ENCODE measurements at places on chromosomes 4 and X.

GRCh38 chrX:136067966-136068365 is 79.4 kb upstream of the FHL1 start:
- DNase-seq: no peak

GRCh38 chr4:168877511-168878491 is 132.3 kb downstream of the CBR4 start:
- DNase-seq: no peak

DNA sequence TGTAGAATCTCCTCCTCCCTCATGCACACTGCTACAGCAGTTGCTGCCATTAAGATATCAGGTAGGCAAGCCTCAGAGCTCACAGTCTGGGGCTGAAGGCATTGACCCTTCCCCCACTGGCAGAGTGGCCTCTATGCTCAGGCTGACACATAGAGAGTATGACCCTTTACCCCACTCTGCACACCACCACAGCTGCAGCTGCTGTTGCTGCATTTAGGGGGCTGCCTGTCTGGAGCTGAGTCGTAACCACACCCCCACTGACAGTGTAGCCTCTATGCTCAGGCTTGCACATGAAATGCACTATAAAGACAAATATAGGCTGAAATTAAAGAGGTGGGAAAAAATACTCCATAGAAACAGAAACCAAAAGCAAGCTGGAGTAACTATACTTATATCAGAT is 289.3 kb upstream of the PABPC4L start:
- no peak for DNase-seq

GRCh38 chr4:2135083-2135482 is 76.0 kb downstream of the NAT8L start:
- DNase-seq: no peak

- DNase-seq: no peak
Observed at GRCh38 chrX:129493643-129494042, 29.6 kb downstream of the SMARCA1 start.

GRCh38 chr4:110071466-110071865 is 126.9 kb downstream of the ELOVL6 start:
- no peak for DNase-seq

DNA sequence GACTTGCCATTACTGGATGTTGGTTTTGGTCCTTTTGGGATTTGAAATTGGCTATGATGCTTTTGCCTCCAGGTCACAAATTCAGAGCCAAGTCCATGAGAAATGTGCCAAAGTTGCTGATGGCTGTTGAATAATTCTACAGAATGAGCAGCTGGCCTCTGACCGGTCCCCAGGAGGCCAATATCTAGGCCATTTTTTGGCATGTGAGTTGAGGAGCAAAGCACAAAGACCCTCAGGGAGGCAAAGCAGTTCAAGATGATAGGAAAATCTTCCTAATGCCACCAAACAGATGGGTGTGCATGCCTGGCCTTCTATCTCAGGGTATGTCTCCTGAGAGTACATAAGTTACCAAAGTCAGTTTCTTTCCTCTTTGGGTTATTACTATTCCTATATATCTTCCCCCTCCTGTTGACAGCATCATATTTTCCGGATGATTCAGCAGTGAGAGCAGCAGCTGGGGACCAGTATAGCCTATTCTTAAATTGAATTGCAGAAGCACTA is 44.4 kb downstream of the SEL1L3 start:
- no peak for DNase-seq

- DNase-seq: no peak
Observed at GRCh38 chrX:39226251-39226650, 425.0 kb downstream of the MID1IP1 start.

DNA sequence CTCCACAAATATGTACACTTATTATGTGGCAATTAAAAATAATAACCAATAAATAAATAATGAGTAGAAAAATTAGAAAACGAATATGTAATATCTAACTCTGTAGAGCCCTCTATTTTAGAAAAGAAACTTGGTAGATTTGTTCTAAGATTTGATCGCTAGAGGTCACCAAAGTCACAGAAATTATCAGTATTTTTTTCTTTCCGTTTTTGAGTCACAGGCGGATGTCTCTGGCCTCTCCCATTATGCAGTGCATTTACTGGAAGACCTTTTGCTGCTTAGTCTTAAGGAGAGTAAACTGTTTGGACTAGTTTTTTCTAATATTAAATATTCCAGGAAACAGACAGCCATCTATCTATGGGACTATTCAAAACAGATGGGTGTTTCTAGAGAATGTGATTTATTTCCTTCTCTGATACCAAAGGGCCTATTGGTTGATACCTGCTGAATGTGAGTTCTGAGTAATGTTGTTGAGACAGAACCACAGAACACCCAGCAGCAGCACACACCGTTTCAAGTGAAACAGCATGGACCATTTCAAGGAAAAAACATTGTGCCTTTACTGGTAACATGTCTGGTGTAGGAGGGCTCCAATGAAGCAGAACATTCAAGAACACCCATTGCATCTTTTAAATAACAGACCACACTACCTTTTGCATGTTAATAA is 34.0 kb upstream of the GYPA start:
- no peak for DNase-seq

DNA sequence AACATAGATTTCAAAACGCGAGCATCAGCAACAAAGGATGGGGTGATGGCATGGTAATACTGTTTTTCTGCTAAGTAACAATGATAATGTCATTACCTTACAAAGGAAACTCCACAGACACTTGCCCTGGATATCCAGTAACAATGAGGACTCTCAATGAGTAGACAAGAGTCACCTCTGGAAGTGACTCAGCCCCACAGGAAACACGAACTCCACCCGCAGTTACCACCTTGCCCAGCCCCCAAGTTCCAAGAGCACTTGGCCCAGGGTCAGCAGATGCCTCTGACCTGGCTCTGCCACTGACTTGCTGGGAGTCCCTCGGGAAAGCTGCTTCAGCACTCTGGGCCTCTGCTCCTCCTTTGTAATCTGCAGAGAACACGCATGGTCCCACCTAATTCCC is 110.3 kb upstream of the MAP3K15 start:
- DNase-seq: no peak

DNA sequence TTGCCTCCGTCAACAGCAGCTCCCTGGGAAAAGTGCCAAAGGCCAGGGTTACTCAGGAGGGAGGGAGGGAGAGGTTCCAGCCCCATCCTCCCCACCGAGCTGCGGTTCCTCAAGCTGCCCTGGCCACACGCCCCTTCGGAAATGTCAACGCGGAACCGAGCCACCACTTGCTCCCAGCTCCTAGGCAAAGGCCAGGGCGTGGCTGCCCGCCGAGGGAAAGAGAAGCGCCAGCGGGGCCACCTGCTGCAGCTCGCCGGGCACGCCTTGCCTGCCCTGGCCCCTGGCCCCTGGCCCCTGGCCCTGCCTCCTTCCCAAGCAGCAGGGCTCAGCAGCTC is 15.3 kb downstream of the SLC6A8 start:
- no peak for DNase-seq

DNA sequence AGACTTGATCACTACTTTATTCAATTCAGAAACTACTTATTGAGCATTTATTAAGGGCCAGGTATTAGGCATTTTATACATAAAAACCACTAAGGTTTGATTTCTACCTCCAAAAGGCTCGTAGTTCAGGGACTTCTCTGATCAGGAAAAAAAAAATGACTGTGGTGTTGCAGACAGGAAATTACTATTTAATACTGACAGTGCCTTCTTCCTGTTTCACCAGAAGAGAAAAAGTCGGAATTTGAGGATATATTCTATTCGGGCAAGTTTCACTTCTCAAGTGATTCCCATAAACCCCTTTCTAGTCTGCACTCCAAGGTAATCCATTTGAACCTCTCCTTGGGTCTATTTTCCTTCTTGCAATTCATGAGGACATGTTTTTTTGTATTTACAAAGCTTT is 15.3 kb upstream of the TASL start:
- DNase-seq: no peak
